GM12878 (cell line): ENCODE measurements at places on chromosomes 3 and 15. TPM values are rescaled to one million over a fixed set of nuclear protein-coding genes. Genes with fewer than 3 reads are reported as not detected.

DNA sequence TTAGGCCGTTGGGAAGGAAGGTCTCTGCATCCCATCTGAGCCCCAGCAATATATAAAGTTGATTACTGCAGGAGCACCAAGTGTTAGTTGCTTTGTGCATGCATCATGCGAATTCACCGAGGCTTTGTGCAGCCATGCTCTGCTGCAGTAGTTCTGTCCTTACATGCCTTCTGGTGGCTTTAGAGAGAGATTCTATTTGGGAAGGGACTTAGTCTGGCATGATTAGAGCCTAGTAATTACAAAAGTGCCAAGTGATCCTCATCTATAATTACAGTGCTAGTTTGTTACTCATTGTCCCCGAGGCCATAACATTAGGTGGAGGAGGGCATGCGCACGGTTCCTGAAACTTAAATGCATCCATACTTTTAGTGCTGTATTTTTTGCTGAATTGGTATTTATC lies 353.6 kb downstream of the CNTN4 start:
- no peak for DNase-seq
- no peaks in the 10 kb centered on the region for H3K36me3 ChIP-seq
- H3K4me1 ChIP-seq: no peaks in the 10 kb centered on the region
- H3K27ac ChIP-seq: no peak overlapping the region
- no peak overlapping the region for H3K4me3 ChIP-seq
- no peaks in the 10 kb centered on the region for H3K27me3 ChIP-seq

- H3K27me3 ChIP-seq: no peaks in the 10 kb centered on the region
- peaks cover 4% of the 10 kb centered on the region; the same call in 1 of the 2 replicates for H3K4me1 ChIP-seq
- H3K36me3 ChIP-seq: no peaks in the 10 kb centered on the region
Observed at GRCh38 chr3:136114421-136114820, 81.7 kb downstream of the MSL2 start.

GRCh38 chr15:58440158-58440910 lies 8.5 kb downstream of the LIPC start:
- no peaks in the 10 kb centered on the region for H3K4me1 ChIP-seq
- H3K27me3 ChIP-seq: no peaks in the 10 kb centered on the region
- DNase-seq: no peak
- H3K27ac ChIP-seq: no peak overlapping the region
- H3K4me3 ChIP-seq: no peak overlapping the region
- no peaks in the 10 kb centered on the region for H3K36me3 ChIP-seq

DNA sequence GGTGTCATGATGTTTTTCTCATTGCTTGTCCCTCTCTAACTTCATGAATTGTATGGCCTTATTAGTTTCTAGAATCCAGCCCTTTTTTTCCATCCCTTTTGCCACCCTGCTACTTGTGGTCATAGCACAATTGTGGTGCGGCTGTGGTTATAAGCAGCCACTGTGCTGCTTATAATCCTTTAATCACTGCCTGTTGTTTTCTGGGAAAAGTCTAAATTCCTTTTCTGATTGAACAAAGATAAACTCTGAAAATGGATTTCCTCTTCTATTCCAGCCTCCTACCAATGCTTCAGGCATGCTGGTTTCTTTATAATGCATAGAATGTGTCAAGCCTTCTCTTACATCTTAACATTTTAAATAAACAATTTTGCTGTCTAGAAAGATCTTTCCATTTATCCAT lies 319.5 kb downstream of the C3orf38 start:
- H3K36me3 ChIP-seq: no peaks in the 10 kb centered on the region
- H3K4me3 ChIP-seq: no peak overlapping the region
- H3K27ac ChIP-seq: no peak overlapping the region
- H3K27me3 ChIP-seq: no peaks in the 10 kb centered on the region
- H3K4me1 ChIP-seq: no peaks in the 10 kb centered on the region
- no peak for DNase-seq

Gene HOMER2
- total RNA-seq: 1.7 and 2.3 TPM in 2 replicates

Gene CASR
- total RNA-seq: 0.13 and 0.27 TPM in 2 replicates
